SHP77 treated with DMSO at 0.1 percent for 48 hours (cell line): ENCODE measurements at places on chromosomes 3 and 15.

GRCh38 chr3:123054931-123055330, 11.9 kb upstream of the PDIA5 start:
- no peak for DNase-seq

GRCh38 chr3:12437861-12438260, 46.4 kb upstream of the TSEN2 start:
- DNase-seq: no peak

DNA sequence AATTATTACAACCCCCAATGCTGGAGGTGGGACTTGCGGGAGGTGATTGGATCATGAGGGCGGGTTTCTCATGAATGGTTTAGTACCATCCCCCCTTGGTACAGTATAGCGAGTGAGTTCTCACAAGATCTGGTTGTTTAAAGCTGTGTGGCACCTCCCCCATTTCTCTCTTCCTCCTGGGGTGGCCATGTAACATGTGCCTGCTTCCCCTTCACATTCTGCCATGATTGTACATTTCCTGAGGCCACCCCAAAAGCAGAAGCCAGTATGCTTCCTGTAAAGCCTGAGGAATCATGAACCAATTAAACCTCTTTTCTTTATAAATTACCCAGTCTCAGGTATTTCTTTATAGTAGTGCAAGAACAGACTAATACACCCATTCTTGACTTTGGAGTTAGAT, 20.3 kb upstream of the PROK2 start:
- DNase-seq: no peak

GRCh38 chr3:39505866-39506742, 38.6 kb downstream of the MOBP start:
- no peak for DNase-seq

GRCh38 chr3:134601539-134602439, 49.0 kb downstream of the KY start:
- DNase-seq: no peak

- DNase-seq: no peak
These were observed 64.1 kb downstream of the LRRK1 start for GRCh38 chr15:100983221-100983620.

DNA sequence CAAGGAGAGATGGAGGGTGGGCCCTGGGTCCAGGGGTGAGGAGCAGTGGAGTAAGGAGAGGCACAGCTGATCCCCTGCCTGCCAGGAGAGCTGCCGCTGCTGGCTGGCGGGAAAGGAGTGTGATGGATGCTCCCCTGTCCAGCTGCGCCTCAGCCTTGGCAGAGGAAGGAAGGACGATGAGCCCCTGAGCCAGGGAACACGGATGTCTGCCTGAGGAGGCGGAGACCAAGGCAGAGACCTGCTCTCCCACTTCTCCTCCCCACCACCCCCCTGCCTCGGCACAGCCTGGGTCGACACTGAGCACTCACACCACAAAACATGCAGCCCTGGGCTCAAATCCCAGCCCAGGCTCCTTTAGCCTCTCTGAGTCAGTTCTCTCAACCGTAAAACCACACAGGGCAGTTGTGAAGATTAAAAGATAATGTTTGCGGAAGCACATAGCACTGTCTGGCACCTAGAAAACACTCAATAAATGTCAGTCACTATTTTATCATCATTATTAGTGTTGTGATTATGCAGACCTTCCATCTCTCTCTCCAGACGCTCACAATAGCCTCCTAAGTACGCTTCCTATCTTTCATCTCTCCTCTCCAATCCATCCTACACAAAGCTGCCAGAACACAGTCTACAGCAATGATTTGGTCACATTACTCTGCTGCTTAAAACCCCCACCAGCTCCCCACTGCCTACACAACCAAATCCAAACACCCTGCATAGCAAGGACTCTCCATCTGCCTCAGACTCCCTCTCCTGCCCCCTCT, 52.2 kb downstream of the SEMA5B start:
- DNase-seq: no peak

GRCh38 chr3:42190701-42191442, 75.1 kb downstream of the CCK start:
- DNase-seq: no peak

DNA sequence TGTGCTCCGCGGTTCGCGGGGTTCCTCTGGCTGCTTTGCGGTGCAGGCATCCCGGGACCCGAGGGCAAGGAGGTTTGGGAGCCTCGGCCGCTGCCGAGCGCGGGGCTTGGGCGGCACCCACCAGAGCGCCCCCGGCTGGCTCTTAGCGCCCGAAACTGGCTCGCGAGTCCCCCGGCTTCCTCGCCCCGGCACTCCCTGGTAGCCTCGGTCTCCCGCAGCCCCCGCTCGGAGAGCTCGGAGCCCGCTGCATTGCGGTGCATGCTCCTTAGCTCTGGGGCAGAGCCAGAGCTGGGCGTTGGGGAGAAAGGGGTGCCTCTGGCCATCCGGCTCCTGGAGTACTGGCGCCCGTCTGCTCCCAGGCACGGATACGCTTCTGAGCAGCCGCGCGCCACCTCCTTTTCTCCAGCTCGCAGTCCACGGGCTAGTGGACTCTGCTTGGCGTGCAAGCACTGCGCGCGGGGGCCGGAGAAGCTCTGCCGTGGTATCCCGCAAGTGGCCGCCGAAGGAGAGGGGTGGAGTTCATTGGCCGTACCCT, 753 bp downstream of the EPHB1 start:
- no peak for DNase-seq

DNA sequence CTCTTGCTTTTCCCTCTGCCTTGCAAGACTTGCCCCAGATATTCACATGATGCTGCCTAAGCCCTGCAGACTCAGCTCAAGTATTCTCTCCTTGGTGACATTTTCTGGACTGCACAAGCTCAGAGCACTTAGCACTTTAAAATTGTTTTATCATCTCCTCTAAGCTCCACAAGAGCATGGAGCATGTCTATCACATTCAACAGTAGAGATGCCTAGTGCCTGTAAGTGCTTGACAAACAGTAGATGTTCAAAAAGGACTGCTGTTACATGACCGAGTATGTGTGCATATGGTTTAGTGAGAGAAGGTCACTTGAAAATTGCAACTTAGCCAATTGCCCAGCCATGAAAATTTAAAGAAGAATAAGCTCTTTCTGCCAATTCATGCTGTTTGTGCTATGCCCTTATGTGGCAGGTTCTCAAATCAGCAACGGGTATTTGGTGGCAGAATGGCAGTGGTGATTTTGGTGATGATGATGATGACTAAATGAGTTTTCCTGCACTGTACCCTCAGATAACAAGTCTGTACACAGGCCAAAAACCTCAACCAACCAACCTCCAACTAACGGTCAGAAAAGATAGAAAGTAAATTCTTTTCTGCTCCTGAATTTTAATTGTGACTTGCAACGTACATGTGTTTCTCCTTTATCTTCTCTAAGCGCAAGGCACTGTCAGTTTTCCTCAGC, 647.2 kb upstream of the UBE2E2 start:
- DNase-seq: no peak

DNA sequence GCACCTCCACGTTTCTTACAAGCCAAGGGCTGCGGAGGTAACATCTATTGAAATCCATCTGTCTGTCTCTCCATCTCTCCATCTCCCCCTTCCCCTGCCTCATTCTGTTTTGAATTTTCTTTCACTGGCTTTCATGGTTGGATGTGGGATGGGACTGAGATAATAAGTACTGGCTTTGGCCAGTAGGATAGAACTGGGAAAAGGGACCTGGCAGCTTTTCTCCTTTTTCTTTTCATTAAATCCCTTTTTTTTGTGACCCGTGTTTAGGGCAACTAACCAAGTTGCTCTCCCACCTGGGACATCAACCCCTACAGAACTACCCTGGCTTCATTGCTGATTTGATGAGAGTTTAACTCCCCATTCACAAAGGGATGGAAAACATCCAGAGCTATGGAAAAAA, 66.8 kb upstream of the ADAMTSL3 start:
- no peak for DNase-seq

DNA sequence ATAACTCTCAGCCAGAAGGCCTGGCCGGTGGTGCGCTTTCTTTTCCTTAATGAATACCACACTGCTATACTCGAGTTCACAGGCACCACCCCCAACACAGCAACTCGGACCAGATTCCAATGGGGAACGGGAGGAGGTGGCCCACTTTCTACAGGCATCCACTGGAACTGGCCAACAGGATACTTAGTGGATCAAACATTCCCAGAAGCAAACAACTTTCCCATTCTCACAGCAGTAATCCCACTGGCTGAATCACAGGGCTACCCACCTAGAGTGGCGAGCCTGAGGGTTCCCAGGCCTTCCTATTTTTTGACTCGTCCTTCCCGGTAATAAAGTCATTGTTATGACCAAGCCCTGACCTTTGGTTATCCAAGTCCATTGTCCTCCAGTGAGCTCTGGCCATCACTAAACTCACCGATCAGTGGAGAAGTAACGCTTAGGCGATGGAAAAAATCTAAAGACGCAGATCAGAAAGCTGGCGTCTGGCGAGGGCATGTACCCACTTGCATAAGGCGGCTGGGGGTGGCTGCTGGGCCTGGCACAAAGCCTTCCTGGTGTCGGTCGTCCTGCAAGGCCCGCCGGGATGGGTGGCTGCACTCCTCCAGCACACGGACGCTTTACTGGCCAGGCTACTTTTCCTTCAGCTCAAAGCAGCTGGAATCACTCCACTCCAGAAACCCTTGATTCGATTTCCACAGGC, 1.2 kb downstream of the EOGT start:
- DNase-seq: no peak

GRCh38 chr15:58469432-58470353, 37.9 kb downstream of the LIPC start:
- no peak for DNase-seq

GRCh38 chr15:96207377-96208006, 123.0 kb upstream of the NR2F2 start:
- no peak for DNase-seq

DNA sequence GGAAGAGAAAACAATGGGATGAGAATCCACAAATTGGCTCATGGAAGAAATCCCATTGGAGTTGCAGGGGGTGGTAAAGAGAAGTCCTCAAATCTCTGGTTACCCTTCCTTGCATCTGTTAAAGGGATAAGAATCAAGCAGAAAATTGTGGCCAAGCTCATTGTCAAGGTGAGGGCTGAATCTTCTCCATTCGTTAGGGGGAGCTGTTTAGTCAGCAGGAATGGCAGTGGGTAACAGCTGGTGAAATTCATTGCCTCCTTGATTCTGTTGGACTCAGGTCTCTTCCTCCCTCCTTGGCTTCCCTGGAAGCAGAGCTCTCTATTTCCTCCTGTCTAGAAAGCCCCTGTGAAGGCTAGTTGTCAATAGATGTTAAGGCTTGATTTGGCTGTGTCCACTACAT, 343.1 kb upstream of the SEMA6D start:
- no peak for DNase-seq

DNA sequence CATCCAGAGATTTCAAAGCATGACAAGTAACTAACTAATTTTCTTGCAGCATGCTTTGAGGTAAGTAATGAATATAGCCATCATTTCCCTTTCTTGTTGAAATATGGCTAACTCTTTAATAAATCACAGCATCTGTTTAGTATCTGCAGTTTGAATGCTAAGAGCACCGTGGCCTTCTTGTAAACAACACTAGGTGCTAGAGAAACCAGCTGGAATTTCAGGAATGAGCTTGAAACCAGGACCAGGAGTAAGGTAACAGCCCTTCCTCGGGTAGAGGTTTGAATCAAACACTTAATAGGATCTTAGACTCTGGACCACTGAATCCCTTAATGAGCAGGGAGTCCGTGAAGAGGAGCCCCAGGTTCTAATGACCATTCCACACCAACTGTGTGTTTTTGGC, 13.6 kb downstream of the CALML4 start:
- DNase-seq: no peak

DNA sequence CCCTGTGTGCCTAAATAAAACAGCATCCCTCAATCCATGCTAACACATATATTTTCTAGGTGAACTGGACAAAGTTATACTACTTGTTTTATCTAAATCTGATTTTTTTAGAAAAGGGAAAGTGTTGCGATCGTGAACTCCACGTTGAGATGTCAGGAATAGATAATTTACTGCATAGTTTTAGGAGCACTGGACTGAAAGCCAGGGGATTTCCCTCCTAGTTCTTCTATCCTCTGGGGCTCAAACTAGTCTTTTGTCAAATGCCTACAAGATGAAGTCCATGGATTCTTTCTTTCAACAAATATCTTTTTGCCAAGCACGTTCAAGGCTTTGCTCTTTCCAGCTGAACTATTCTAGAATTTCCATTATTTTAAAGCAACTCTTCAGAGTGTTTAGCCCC, 617 bp upstream of the HPS3 start:
- DNase-seq: no peak

DNA sequence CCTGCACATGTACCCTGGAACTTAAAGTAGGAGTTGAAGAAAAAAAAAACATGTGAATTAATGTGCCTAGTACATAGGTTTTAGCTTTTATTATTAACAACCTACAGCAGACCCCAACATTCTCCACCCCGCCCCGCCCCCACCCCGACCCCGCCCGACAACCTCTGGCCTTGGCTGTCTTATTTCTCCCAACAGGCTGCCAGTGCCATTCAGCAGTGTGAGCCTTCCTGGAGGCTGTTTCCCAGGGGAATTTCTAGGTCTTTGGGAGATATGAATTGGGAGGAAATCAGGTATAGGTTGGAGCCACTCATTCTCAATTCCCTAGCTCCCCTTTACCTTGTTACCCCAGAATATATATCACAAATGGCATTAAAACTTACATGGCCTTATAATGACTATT, 8.3 kb upstream of the MLF1 start:
- DNase-seq: no peak

- DNase-seq: no peak
These were observed 78.7 kb downstream of the TMEM266 start for GRCh38 chr15:76138436-76138835.

DNA sequence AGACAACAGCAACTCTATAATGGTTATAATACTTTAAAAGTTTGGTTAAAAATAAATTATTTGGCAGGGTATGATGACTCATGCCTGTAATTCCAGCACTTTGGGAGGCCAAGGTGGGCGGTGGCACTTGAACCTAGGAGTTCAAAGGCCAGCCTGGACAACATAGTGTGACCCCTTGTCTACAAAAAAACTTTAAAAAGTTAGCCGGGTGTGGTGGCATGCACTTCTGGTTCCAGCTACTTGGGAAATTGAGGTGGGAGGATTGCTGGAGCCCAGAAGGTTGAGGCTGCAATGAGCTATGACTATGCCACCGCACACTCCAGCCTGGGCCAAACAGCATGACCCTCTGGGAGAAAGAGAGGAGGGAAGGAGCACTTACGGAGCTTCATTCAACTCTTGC, 7.7 kb upstream of the TRPC1 start:
- no peak for DNase-seq

- peak; percentile 15 for DNase-seq
These were observed 19.5 kb upstream of the COMMD2 start for GRCh38 chr3:149771652-149772271.

DNA sequence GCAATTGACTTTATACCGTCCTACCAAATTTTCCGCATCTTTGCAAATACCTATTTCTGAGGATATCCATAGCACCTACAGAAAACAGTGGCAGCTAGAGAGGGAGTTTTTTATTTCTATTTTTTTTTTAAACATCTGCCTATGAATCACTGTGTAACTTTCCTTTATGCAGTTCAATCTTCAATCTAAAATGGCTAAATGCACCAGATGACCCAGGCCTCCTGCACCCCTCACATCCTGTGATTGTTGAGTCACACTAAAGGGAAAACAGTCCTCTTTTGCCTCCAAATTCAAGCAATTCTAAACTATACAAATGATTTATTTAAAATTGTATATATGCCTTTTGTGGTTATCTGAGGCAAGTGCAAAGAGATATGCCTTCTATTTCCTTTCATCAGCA, 20.1 kb upstream of the BCL6 start:
- no peak for DNase-seq
